ENCODE measurements at places on chromosomes 11 and 22.

DNA sequence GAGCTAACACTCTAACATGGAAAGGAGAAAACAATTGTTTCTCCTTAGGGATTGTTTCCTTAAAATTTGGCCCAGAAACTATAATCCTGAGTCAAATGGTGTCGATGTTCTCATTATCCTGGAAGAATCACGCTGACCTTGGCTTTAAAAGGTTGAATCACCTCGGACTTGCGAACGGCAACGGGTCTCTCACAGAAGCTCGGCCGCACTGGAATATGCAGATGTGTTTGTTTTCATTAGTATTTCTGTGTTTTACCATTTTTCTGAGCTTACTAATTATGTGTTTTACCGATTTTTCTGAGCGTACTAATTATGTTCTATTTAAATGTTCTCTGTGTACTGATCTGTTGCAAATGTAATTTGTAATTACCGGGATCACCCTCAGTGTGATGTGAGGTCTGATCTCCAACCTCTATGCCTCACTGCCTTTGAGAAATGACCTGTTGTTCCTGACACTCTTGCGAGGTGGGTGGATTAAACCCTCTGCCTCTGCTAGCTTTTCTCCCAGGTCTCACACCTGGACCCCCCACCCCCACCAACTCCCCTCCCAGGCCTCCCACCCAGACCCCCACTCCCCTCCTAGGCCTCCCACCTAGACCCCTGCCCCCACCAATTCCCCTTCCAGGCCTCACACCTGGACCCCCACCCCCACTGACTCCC, 38.3 kb upstream of the BRSK2 start:
- peak; percentile 46 for DNase-seq

- peak; percentile 38 for DNase-seq
These were observed 10.1 kb downstream of the AIP start for GRCh38 chr11:67492801-67493547.

- no peak for DNase-seq
These were observed 248.1 kb downstream of the CNTN5 start for GRCh38 chr11:99268886-99269285.

GRCh38 chr11:18650353-18650752, 16.2 kb upstream of the SPTY2D1 start:
- DNase-seq: no peak

- DNase-seq: no peak
These were observed 71.7 kb upstream of the EED start for GRCh38 chr11:86172894-86173293.

Measured in NB4 (cell line).